Stimulated activated CD4-positive, alpha-beta T cell treated with anti-CD3 and anti-CD28 coated beads, TNF-alpha, amount 100 ng/mL, for 48 hours (primary cell): ENCODE measurements at places on chromosomes 5 and 9.

DNA sequence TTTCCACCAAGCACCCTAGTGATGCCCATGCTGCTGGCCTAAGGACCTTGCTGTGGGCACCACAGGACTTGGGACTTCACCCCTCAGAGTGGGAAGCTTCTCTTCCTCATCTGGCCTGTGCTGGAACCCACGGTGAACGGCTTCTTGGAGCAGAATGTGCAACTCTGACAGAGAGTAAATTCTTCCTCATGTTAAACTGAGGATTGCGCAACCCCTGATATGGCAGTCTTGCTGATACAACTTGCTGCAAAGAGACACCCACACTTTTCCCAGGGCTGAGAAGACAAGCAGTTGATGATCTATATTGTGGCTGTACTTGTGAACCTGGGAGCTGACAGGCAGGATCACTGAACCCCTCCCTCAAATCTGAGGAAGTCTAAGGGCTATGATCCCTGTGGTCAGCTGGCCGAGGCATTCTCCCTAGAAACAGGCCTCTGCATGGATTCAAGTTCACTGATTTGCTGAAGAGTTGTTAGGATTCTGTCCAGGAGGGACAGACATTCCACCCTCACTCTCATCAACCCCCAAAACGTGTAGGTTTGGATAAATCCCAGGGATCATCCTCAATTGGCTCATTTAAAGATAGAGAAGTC, 307.2 kb downstream of the MTRR start:
- DNase-seq = no peak

GRCh38 chr9:122075135-122076030, 17.7 kb downstream of the TTLL11 start:
- DNase-seq = no peak

DNA sequence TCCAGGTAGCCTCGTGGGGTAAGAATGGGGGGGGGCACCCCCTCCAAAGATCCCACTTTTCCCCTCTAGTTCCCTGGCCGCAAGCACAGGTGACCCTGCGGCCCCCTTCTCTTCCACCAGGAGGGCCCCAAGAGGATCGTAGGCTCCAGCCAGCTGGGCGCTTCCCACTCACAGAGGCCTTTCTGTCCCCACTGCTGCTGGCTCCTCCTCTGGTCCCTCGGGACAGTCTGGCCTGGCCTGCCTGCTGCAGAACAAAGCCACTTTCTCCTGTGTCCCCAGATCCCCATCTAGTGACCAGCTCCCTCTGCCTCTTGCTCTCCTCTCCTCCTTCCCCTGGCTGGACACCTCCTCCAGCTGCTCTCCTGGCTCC, 534 bp upstream of the SAPCD2 start:
- DNase-seq = no peak

- DNase-seq = no peak
Measured at GRCh38 chr5:6730407-6730806, 17.2 kb downstream of the TENT4A start.

GRCh38 chr9:108278341-108278740, 577.4 kb downstream of the ACTL7B start:
- DNase-seq = no peak

DNA sequence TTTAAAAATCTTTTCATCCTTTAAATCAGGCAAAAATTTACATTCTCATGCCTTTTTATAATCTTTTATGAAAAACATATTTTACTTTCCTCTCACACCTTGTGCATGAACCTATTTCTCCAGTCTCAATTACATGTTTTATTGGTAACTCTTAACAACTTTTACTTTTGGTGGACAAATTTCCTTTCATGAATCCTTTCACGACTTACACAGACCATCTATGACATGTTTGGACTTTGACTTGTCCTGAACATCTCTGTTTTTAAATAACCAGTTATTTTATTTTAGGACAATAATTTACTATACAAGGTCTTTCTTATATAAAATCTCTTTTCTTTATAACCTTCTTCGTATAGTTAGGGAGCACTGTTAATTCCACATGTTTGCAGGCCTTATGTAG, 26.5 kb upstream of the MTMR12 start:
- DNase-seq = no peak

GRCh38 chr5:91007780-91008402, 375.2 kb downstream of the ARRDC3 start:
- no peak for DNase-seq

DNA sequence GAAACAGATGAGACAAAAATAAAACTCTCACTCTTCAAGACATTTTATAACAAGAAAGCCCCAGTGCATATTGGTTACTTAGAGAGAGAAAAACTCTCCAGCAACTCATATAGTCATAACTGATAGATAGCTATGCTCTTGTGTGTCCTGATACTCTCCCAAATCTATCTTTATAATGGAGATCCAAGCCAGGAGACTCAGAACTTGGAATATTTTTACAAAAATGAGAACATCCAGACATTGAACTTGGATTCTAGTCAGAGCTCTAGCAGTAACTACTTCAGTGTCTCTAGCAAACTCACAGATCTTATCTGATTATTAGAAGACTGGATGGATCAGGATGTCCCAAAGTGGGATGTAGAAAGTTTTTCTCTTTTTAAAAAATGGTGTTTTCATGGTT, 412.7 kb upstream of the BRINP1 start:
- no peak for DNase-seq

DNA sequence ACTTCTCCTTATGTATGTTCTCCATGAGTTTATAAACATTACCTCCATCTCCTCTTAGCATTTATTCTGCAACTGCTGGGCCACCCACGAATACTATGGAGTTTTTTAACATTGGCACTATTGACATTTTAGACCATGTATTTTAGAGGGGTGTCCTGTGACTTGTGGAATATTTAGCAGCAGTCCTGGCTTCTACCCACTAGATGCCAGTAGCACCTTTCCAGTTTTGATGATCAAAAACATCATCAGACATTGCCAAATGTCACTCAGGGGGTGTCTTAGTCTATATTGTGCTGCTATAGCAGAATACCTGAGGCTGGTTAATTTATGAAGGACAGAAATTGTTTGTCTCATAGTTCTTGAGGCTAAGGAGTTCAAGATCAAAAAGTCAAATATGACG, 187.5 kb upstream of the RORB start:
- no peak for DNase-seq

- DNase-seq = no peak
Measured at GRCh38 chr5:152465140-152465539, 60.1 kb upstream of the NMUR2 start.

DNA sequence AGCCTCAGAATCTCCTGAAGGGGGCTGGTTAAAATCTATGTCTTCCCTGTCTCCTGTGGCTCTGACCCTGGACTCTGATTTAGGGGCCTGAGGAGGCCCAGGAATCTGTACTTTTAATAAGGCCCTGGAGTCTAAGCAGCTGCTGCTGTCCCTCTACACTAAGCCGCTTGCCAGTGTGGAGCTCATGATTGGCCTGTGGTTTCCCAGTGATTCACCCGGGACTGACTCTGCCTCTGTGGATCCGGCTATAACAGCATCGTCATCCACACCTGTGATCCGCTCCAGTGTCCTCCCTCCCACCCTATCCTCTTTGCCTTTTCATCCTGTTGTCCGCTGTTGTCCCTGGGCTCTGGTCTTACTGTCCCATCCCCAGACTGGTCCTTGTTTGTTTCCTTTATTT, 3.7 kb downstream of the SLC31A2 start:
- no peak for DNase-seq

GRCh38 chr5:105508519-105508918, 1945.9 kb upstream of the NUDT12 start:
- DNase-seq = no peak

DNA sequence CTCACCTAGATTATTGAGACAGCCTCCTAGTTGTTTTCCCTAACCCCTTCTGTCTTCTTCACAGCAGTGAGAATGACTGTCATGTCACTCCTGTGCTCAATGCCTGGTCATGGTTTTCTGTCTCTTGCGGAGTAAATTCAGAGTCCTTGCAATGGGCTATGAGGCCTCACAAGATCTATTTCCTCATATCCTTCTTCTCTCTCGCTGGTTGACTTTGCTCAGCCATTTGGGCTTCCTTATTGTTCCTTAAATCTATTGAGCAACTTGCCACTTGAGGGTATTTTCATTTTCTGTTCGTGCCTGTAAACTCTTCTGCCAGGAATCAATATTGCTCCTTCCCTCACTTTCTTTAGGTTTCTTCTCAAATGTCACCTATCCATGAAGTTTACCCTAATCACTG, 9.0 kb downstream of the PPP3R2 start:
- no peak for DNase-seq

DNA sequence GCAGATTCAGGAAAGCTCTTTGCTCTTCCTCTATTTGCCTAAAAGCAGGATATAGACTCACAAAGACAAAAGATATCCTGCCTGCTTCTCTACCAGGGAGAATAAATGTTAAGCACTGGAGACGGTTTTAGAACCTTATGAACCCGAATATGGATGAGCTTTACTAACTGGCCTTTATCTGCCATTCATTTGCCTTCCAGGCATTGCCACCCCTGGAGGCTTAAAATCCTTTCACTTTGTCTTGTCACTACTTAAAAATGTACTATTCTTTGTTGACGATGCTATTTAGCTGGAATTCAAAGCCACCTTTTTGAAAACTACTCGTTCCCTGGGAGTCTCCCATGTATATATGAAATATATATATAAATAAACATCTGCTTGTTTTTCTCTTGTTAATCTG, 23.2 kb upstream of the LVRN start:
- DNase-seq = no peak

GRCh38 chr5:31471916-31472315, 60.0 kb downstream of the DROSHA start:
- no peak for DNase-seq

DNA sequence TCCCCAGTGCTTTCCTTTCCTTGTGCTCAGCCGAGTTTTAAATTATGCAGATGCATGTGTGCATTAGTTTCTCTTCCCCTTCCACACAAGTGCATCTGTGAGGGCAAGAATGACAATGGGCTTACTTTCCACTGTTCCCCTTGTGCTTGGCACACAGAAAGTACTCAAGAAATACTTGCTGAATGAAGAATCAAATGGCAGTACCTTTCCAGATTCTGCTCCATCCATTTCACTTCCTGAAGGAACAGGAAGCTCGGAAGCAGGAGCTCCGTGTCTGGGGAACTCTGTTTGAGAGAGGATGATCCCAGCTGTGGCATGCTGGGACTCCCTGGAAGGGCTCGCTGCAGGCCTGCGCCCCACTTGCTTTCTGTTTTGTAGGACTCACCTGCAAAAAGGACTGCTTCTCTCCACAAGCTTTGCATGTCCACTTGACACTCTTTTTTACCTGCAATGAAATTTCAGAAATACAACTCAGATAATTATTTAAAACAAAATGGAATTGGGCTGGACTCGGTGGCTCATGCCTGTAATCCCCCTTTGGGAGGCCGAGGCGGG, 5.5 kb downstream of the MRNIP start:
- no peak for DNase-seq

- no peak for DNase-seq
Measured at GRCh38 chr5:116025866-116026265, 6.4 kb upstream of the ARL14EPL start.

GRCh38 chr5:35938568-35939227, at the start of gene CAPSL:
Gene CAPSL, minus strand, starts transcription at chr5:35938622. Its CDS starts 17,502 bp downstream, at chr5:35921120.
- no peak for DNase-seq

- no peak for DNase-seq
Measured at GRCh38 chr5:41763081-41763480, 107.1 kb downstream of the OXCT1 start.

DNA sequence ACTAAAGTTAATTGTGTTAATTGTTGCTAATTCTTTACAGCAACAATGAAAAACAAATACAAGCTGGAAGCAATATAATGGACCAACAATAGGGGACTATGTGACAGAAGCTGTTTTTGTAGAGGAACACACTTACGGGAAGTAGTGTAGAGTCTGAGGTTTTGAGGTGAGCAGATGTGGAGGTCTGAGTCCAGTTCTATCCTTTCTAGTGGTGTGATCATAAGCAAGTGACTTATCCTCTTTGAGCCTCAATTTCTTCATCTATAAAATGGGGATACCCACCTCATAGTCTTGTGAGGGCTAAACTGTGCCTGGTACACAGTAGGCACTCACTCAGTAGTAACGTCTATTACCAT, 28.3 kb downstream of the ALG2 start:
- no peak for DNase-seq

- no peak for DNase-seq
Measured at GRCh38 chr9:69759021-69759420, 790 bp downstream of the PTAR1 start.

- DNase-seq = no peak
Measured at GRCh38 chr5:28301712-28302111, 1263.3 kb upstream of the CDH9 start.

GRCh38 chr5:180611140-180611850, 20.0 kb upstream of the SCGB3A1 start:
- no peak for DNase-seq

DNA sequence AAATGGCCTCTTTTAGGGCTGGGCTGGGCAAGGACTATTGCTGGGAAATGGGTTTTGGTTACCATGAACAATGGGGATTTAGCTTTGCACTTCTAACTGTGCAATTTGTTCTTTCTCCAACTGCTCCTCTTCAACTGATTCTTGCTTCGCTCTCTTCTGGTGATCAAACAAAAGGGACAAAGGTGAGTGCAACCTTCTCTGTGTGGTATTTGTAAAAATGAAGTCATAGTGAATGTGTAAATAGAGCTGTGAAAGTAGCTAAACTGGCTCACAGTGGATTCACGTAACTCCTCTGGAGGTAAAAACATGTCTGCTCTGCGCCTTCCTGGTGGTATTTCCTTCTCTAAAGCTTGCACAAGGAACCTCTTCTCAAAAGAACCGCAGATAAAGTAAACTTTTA, 20.9 kb upstream of the SPINK14 start:
- no peak for DNase-seq

- DNase-seq = no peak
Measured at GRCh38 chr5:14263113-14263512, 120.0 kb downstream of the TRIO start.

GRCh38 chr5:35863159-35863558, 6.5 kb downstream of the IL7R start:
- DNase-seq = no peak

DNA sequence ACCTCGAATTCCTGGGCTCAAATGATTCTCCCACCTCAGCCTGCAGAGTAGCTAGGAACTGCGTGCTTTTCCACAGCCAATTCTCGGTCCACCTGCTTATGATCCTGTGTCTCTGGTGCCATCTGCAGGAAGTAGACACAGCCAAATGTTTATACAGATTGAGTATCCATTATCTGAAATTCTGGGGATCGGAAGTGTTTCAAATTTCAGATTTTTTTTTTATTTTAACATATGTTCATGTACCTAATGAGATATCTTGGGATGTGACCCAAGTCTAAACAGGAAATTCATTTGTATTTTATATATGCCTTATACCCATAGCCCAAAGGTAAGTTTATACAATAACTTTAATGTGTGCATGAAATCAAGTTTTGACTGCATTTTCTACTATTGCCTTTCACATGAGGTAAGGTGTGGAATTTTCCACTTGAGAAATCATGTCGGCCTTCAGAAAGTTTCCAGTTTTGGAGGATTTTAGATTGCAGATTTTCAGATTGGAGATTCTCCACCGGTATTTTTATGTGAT, 89.5 kb downstream of the ESM1 start:
- no peak for DNase-seq

- no peak for DNase-seq
Measured at GRCh38 chr5:175753536-175754402, 95.9 kb downstream of the HRH2 start.
